Germinal center (tissue), 1 donor: ENCODE measurements at places on chromosomes 16 and 17.

DNA sequence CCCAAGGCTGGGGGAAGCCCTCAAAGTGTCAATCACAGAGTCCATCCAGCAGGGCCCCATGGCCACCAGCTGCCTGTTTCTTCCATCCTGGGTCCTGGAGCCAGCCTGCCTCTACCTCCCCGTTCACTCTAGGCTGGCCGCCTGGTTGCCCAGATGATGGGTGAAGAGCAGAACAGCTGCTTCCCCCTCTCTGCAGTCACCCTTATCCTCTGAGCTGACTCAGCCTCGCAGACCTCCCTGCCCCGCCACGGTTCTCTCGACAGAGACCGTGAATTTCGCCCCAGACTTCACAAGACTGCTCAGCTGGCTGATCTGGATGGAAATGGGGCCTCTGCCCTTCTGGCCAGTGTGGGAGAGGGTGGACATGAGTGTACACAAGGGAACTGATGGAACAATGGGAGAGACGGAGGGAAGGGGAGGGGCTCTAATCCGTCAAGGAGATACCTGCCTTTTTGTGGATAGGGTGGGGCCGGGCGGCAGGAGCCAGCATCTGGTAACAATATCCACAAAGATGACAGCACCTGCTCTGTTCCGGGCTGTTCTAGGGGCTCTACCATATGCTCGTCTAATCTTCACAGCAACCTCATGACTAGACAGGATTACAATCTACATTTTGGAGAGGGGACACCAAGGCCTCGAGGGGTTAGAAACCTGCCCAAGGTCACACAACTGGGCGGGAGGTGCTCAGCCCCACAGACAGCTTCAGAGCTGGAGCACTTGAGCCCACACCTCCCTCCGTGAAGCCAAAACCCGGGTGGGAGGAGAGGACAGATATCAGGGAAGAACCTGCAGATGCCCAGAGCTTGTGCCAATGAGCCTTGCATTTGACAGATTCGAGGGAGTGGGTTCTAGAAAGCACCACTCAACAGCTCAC, 136.0 kb downstream of the SDK2 start:
- no peak for DNase-seq

- no peak for DNase-seq
Observed at GRCh38 chr16:64695684-64696083, 426.2 kb downstream of the CDH11 start.

DNA sequence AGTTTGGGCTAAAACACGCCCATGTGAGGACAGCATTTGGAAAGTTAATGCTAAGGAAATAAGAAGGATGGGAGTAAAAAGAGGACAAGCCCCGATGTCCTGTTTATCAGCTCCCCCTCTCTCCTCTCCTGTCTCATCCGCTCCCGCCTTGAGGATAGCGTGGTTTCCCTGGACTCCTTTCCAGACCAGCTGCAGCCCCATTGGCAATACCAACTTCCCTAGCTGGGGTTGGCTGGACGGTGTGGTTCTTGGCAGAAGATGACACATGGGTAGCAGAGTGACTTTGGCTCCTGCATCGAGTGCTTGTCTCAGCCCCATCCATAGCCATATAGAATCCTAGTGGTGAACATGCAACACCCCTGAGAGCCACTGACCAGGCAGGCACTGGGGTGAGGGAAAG, 185.9 kb downstream of the CCDC182 start:
- DNase-seq = no peak

- no peak for DNase-seq
Observed at GRCh38 chr16:17561056-17561455, 90.3 kb upstream of the XYLT1 start.

GRCh38 chr16:67246081-67246755, 1.1 kb downstream of the FHOD1 start:
- DNase-seq = peak; percentile 53

DNA sequence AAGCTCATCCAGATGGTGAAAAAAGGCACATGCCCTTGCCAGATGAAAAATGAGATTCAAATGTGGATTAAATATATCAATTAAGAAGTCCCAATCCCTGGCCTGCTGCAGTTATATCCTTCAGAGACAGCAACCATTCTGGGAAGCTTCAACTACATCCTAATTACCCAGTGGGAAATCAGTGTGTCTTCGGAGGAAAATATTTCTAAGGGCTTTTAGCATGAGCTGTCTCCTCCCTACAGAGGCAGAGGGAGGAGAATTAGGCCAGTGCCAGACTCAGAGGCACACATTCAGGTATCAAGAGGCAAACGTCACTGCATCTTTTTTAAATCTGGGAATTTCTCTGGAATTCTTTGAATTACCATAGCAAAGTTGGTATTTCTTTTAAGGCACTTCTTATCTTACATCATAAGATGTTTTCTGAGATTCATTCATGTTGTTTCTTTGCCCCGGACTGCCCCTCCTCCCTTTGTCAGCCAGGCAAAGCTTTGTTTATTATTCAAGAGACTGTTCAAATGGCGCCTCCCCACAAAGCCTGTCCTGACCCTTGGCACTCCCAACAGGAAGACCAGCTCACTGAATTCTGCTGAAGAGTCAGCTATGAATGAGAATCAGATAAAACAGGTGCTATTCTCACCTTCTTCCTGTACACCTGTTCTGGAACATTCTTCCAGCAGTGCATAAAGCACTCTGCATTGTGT, 38.3 kb upstream of the SMPD3 start:
- DNase-seq = no peak

DNA sequence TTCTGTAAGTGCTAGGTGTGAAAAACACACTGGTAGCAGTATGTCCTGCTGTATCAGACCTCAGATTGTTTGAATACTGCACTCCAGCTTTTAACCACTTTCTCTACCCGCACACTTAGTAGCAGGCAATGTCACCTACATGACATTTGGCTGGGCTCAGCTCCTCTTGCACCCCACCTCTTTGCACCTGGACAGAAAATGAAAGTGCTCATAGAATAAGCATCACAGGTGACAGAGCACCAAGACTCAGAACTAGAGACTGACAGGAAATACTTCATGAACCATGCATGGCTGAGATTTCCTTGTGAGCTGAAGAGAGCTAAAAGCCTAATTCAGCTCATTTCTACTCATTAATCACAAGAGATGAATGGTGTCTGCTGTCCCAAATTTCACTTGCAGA, 1014.2 kb upstream of the CDH8 start:
- no peak for DNase-seq

GRCh38 chr16:80971819-80972218, 34.9 kb downstream of the CMC2 start:
- no peak for DNase-seq

DNA sequence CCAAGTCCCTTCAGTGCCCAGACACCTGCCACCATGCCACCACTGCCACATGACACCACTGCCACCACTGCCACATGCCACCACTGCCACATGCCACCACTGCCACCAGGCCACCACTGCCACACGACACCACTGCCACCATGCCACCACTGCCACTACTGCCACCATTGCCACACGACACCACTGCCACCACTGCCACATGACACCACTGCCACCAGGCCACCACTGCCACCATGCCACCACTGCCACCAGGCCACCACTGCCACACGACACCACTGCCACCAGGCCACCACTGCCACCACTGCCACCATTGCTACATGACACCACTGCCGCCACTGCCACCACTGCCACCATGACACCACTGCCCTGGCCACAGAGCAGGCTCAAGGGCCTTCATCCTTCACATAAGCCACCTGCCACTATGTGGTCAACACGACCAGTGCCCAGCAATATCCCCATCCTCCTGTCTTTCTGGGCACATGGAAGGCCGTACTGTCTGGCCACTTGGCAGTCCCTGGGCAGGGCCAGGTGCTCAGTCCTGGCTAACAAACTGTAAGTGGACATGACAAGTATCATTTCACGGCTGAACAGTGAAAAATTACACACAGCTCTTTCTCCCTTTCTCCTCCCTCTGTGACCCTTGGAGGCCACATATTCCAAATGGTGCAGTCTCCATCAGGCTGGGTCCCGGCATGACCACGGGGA, 33.1 kb downstream of the ABR start:
- DNase-seq = no peak

DNA sequence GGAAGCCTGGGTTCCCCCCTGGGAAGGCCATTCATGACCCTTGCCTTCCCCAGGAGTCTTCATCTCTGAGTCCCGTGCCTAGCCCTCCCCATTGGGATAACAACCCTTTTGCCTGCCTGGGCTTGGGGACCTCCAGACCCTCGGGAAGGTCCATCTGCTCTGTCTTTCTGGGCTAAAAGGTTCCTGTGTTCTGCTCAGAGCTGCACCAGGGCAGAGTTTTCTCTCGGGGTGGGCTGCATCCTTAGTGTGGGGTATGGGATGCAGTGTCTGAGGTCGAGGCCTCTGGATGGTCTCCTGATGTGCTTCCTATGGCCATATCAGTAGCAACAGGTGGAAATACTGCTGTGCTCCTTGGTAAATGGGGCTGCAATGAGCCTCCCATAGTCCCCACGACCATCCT, 22.9 kb upstream of the PLLP start:
- no peak for DNase-seq

GRCh38 chr16:70433458-70434103, 5.3 kb downstream of the ST3GAL2 start:
- no peak for DNase-seq

DNA sequence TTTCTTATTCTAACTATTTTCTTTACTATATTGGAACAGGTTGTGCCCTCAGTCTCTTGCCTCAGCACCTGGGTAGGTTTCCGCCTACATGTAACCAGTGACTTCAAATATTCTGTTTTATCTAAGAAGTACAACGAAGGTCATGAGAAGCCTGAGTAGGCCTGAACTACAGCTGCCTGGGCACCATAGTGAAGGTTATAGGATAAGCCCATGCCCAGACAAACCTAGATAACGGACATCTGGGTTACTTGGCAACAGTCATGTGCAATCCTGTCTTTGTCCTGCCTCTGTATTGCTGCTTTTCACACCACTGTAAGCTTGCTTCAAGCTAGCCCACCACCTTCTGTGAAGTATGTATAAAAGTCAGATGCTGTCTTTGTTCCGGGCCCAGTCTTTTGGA, 25.4 kb upstream of the ARL4D start:
- DNase-seq = no peak

- DNase-seq = peak; percentile 80
Observed at GRCh38 chr17:58487589-58488427, at the start of gene HSF5. HSF5 (minus strand) TSS chr17:58488408; CDS start chr17:58488274, 134 bp downstream.

- DNase-seq = no peak
Observed at GRCh38 chr17:32696426-32696825, 180.5 kb downstream of the MYO1D start.

DNA sequence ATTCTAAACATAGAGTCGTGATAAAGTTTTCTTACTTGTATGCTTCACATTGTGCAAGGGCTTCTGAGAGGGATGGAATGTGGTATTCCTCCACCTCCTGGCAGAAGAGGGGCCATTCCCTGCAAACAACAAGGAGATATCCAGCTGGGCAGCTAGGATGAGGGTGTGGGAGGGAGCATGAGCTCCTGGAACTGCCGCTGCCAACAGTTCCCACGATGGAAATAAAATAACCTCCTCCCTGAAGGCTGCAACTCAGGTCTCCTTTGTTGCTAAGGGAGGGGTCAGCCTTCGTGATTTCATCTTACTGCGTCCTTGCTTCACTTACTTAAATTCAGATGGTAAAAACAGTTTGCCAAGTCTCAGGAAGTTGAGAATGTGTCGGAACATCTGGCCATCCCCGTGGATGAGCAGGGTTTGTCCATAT, 15.6 kb downstream of the PLEKHG4 start:
- no peak for DNase-seq
